ENCODE measurements at places on chromosomes 3 and 15.

DNA sequence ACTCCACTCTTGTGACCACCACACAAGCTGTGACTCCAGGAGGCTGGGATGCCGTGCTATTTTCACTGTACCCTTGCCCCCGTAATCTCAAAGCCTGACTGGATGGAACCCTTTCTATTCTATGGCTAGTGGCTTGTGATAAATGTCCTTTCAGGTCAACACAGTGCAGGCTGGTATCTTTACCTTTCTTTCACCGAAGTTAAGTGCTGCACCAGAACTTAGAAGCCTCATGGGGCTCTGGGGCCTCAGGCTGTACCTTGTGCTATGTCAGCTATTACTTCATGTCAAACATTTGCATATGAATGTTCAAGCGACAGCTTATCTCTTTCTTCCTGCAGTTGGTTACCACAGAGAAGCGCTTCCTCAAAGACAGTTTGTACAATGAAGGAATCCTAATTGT, 66.8 kb downstream of the RPL39L start:
- DNase-seq = peak; percentile 74

- DNase-seq = no peak
These were observed 47.2 kb downstream of the PPARG start for GRCh38 chr3:12336099-12336498.

DNA sequence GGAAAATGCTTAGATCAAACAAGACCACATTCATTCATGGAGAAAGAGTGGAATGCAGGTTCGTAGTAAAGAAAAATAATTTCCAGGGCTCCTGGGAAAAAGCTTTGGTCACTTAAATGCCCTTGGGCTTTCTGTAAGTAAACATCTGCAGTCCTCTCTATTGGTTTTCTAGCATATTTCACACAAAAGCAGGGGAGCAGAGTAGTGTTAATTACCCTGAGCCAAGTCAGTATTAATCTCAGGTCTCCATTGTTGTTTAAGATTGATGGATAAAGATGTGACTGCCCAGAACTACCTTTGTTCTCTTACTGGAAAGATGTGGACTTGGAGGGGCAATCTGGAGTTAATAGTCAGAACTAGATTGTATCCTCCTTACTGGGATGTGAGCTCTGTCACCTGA, 242.6 kb downstream of the PTPRG start:
- no peak for DNase-seq

DNA sequence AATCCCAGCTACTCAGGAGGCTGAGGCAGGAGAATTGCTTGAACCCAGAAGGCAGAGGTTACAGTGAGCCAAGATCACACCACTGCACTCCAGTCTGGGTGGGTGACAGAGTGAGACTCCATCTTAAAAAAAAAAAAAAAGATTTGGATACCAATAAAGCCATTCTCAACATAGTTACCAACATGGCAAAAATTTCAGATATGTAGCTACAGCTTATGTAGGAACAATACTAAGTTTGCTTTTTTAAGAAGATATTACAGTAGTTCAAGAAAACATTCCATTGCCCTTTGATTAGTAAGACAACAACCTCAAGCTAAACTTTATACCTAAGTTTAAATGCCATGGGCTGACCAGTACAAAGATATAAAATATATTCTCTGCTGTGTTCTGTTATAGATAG, 34.4 kb downstream of the ZNF106 start:
- no peak for DNase-seq

DNA sequence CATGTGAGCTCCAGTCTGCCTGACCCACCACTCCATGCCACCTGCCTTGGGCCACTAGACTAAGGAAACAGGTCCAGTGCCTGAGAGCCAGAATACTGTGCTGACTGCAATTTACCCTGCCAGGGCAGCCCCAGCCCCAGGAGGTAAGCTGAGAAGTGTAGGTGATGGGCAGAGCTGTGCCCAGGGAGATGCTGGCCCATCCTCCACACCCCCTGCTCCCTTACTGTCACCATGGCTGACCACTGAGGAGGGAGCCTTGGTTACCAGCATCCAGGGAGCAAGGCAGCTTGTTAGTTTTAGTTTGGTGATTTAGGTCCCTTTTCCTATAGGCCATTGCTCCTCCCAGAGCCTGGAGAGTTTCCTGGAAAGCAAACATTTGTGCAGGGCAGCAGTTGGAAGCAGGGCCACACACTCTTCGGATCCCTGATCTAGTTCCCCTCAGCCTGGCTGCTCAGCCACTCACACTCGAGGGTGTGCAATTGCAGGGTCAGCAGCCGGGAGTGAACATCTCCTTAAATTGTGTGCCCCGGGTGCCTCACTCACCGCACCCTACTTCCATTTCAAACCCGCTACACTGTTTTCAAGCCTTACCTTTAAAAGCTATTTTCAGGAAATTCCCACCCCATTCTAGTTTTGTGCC, 2.0 kb downstream of the GALNT15 start:
- DNase-seq = no peak

DNA sequence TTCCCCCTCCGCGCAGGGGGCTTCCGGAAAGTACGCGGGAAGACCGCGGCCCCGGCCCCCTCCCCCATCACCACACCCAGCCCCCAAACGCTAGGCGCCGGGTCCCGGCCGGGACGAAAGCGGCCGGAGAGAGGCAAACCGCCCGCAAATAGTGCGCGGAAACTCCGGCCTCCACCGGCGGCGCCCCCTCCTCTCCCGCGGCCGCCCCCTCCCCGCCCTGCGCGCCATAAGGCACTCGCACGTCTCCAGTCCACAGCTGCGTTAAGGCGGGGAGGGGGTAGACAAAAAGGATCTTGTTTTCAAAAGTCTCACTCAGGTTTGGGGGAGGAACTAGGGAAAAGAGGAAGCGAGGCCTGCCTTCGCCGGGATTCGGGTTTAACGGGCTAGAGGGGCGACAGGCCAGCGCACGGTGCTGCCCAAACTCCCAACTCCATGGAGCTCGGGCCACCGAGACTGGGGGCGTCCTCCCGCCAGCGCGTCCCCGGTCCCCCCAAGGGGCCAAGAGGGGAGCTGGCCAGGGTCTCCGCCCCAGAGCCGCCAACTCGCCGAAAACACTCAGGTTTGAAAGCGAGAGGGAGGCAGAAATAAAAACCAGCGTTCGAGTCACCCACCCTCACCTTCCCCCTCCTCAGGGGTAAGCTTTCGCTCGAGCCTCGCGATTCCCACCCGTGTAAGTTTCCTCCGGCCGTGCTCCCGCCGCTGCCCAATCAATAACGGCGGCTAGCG, 1.8 kb downstream of the ANP32A start:
- DNase-seq = peak; percentile 55

DNA sequence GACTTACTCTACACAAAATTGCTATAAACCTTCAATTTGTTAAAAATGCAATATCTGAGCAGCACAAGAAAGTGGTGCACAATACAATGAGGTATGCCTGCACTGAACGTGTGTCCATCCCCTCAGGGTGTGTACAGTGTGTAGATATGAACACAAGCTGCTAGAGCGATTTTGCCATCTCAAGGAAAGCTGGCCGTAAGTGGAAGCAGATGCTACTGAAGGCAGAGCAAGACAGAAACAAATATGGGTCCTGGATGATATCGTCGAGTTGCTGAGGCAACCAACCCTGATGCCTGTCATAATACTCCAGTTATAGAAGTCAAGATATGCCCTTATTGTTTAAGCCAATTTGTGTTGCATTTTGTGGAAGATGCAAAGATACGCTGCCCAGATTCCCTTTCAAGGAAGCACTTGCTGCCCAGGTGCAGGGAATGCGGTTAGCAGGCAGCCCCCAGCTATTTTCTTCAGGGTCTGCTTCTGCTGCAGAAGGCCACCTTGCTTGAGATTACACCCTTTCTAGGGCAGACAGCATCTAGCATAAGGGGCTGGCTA, 25.8 kb upstream of the EHHADH start:
- DNase-seq = no peak

- no peak for DNase-seq
These were observed 38.1 kb downstream of the TRAK1 start for GRCh38 chr3:42129014-42129953.

GRCh38 chr3:195023576-195023975, 247.4 kb downstream of the XXYLT1 start:
- DNase-seq = no peak

DNA sequence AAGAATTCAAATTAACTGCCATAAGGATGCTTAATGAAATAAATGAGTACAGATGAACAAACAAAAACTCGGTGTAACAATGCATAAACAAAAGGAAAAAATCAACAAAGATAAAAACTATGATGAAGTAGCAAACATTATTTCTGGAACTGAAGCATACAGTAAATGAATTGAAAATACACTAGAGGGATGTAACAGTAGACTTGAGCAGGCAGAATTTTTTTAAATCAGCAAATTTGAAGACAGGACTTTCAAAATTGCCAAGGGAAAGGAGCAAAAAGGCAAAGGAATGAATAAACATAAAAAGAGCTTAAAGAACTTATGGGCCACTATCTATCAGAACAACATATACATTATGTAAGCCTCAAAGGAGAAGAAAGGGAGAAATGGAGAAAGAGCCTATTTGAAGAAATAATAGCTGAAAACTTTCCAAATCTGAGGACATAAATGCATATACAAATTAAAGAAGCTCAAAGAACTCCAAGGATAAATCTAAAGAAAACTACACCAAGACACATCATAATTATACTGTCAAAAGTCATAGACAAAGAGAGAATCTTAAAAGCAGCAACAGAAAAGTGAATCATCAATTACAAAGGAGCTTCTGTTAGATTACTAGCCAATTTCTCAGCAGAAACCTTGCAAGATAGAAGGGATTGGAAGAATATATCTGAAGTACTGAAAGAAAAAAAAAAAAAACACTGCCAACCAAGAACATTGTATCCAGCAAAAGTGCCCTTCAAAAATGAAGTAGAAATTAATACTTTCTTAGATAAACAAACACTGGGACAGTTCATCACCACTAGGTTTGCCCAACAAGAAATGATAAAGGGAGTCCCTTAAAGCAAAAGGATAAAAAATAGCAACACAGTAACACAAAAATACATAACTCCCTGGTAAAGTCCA, 15.5 kb downstream of the TOP2B start:
- DNase-seq = no peak

DNA sequence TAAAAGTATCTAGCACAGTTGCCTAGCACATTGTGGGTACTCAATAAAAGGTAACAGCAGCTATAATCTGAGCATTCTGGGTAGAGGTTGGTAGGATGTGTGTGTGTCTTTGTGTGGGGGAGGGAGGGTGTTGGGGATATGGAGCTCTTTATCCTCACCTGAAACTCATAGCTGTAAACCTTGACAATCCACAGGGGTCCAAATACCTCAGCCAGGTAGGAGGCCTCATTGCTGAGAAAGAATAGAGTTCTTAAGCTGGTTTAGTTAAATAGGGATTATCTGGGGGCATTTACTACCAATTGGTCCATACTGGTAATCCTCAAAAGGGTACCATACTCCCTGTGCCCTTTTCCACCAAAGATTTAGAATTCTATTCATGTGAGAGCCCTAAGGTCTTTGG, 3.9 kb downstream of the SERF2 start:
- no peak for DNase-seq

DNA sequence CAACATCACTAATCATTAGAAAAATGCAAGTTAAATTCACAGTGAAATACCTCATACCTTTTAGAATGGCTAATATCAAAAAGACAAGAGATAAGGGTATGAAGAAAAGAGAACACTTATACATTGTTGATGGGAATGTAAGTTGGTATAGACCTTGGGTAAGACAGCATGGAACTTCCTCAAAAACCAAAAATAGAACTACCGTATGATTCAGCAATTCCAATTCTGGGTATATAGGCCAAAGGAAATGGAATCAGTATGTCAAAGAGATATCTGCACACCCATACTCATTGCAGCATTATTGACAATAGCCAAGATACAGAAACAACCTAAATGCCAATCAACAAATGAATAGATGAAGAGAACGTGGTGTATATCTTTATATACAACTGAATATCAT, 166.8 kb upstream of the LRRN1 start:
- no peak for DNase-seq

DNA sequence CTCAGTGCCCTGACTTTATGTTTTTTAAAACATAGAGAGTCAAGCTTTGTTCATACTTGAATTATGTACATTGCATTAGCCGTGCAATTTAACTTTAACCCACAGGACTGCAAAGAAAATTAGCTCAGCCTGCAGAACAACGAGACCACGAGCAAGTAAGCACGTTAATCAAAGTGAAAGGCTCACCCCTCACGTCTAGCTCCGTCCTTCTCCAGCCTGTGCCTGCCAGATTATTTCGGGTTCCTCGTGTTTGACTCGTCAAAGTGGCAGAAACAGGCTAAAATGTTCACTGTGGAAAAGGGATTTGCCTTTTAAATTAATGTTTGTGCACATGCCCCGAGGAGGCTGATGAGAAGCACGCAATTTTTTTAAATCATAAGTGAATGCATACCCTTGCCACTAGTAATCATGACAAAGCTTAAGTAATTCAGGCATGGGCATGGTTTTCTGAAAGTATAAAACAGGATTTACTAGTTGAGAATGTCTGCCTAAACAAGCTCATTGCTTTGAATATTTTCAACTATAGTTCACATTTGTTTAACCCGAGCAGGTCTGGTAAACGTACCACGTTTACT, 15.3 kb downstream of the ZBTB38 start:
- DNase-seq = no peak

GRCh38 chr3:134473868-134474546, 11.8 kb downstream of the ANAPC13 start:
- peak; percentile 73 for DNase-seq

DNA sequence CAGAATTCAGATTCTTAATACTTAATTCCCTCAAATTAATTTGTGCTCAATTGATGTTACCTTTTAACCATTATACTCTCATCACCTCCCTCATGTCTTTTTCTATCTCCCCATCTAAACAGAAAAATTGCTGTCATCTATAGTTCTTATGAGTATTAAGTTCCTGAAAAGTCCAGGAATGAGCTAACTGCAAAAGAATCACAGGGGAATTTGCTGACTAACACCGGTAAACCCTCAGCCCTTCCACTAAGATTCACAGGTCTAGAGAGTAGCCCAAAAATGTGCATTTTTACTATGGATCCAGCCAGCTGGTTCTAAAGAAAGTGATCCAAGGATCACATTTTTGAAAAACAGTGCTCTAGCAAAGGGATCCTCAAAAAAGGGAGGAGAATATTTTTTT, 67.0 kb downstream of the SETD2 start:
- no peak for DNase-seq

- DNase-seq = no peak
These were observed 52.7 kb downstream of the SACM1L start for GRCh38 chr3:45741742-45742460.

DNA sequence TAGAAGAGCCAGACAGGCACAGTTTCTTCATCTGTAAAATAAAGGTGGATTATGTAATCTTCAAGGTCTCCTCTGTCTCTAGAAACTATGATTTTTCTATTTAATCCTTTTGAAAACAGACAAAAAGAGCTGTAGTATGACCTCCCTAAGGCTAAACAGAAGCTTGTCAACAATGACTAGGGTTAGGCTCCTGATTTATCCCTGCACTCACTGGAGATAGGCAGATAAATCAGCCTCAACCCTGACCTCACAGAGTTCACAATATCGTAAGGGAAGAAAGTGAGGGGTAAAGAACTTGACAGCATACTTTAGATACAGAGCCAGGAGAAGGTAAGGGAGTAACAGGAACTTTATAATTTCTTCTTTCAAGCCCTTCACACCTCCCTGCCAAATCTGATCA, 124.8 kb downstream of the TMCC1 start:
- DNase-seq = no peak

All from ELF-1 (cell line).